ENCODE measurements at places on chromosomes 3 and 15. TPM values are rescaled to one million over a fixed set of nuclear protein-coding genes. Genes with fewer than 3 reads are reported as not detected.

DNA sequence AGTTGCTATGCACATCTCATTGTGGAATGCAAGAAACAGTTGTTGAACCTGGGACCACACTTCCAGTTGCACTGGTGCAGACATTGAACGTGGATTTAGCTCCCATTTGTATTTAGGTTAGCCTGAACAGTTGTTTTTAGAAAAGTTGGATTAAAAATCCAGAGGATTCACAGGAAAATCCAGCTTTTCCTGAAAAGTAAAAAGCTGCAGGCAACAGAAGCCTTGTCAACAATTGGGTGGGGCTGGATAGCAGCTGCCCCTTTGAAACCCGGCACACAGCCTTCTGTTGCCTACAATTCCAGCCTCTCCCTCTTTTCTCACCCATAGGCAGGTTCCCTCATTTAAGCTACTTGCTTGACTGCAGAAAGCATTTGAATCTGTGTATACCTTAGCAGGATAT, 165.3 kb upstream of the TBL1XR1 start:
- peaks cover 30% of the 10 kb centered on the region for H3K4me1 ChIP-seq
- H3K4me3 ChIP-seq: no peak overlapping the region
- H3K27ac ChIP-seq: no peak overlapping the region

- no peaks in the 10 kb centered on the region for H3K27me3 ChIP-seq
- no peak overlapping the region for H3K4me3 ChIP-seq
- no peaks in the 10 kb centered on the region for H3K4me1 ChIP-seq
- DNase-seq: no peak
These were observed 58.6 kb downstream of the MAP2K5 start for GRCh38 chr15:67601073-67601472.

DNA sequence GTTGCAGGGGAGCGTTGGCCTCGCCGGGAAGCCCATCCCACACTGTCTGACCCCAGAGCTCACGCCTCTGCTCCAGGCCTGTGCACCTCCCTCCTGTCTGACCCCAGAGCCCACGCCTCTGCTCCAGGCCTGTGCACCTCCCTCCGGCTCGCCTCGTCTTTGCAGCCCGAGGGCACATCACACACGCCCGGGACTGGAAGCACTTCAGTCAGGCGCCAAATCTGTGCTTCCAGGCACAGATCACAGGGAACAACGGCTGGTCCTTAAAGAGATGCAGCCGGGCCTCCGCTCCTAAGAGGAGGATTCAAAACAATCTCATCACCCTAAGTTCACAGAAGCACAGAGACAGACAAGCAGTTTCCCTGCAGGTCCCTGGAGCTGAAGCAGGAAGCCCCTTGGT, 103.0 kb upstream of the RPL32 start:
- H3K27me3 ChIP-seq: no peaks in the 10 kb centered on the region
- no peak overlapping the region for H3K4me3 ChIP-seq
- H3K27ac ChIP-seq: no peak overlapping the region
- no peaks in the 10 kb centered on the region for H3K36me3 ChIP-seq
- no peak for DNase-seq

DNA sequence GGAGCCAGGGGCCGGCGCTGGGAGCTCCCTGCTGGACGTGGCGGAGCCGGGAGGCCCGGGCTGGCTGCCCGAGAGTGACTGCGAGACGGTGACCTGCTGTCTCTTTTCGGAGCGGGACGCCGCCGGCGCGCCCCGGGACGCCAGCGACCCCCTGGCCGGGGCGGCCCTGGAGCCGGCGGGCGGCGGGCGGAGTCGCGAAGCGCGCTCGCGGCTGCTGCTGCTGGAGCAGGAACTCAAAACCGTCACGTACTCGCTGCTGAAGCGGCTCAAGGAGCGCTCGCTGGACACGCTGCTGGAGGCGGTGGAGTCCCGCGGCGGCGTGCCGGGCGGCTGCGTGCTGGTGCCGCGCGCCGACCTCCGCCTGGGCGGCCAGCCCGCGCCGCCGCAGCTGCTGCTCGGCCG, 1.5 kb downstream of the SMAD6 start:
- no peaks in the 10 kb centered on the region for H3K27me3 ChIP-seq
- no peaks in the 10 kb centered on the region for H3K36me3 ChIP-seq

DNA sequence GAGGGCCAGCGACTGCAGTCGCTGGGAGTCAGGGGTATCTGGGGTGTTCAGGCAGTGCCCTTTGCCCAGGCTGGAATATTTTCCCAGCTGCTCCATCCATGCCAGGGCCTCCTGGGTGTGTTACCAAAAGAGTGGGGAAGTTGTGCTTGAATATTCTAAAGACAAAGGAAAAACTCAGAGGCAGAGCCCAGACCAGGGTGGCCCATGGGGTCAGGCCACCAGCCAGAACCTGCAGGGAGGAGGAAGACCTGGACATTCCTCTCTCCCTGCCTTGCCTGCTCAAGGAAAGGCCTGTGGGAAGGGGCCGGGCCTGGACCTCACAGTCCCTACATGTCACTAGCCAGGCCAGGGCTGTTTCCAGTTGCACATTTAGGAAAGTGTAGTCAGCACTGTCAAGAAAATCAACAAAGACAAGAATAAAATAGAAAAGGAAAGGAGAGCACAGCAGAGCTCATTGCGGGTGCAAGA, 16.0 kb upstream of the KLF15 start:
- peaks cover 47% of the 10 kb centered on the region for H3K4me1 ChIP-seq
- H3K27ac ChIP-seq: peak overlapping the region; percentile 69
- no peaks in the 10 kb centered on the region for H3K27me3 ChIP-seq
- no peak for DNase-seq
- H3K4me3 ChIP-seq: no peak overlapping the region

DNA sequence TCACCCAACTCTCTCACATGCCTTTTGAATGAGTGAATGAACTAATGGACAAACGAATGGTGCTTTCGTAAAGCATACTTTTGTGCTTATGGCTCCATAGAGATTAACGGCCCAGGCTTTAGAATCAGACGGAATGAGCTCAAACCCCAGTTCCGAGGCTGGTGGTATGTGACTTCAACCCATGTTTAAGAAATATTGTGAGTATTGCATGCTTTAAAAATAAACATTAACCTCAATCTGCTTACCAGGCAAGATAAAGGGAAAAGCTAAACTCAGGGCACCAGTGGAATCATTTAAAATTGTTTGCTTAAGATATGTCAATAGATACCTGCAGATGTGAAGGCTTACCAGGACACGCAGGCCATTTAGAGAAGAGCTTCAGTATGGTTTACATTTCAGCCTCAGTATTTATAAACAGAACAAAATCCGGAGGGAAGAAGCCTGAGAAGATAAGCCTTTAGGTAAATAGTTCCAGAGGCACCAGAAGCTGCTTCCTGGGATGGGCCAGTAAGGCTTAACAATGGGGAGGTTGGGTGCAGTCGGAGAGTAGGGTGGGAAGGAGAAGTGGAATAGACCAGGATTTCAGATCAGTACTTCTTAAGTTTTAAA, 186.4 kb downstream of the ADAMTS9 start:
- no peak overlapping the region for H3K27ac ChIP-seq
- H3K4me3 ChIP-seq: no peak overlapping the region
- no peaks in the 10 kb centered on the region for H3K4me1 ChIP-seq
- no peak for DNase-seq
- no peaks in the 10 kb centered on the region for H3K27me3 ChIP-seq

DNA sequence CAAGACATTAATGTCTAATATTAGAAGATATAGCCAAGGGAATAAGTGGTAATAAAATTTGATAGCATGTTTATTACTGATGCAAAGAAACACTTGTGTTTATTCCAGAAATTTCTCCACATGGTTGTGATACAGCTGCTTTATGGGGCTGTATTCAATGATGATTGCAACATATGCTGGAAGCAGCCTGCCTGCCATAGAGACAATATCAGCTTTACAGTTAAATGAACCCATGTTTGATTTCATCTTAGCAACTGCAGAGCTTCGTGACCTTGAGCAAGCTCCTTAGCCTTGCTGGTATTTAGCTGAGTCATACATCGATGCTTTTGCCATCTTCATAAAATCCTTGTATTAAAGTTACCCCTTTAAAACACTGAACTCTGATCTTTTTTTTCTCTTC, 168.1 kb upstream of the STAC start:
- H3K4me3 ChIP-seq: no peak overlapping the region
- H3K4me1 ChIP-seq: no peaks in the 10 kb centered on the region
- DNase-seq: no peak
- no peaks in the 10 kb centered on the region for H3K36me3 ChIP-seq

GRCh38 chr15:80105595-80105994, 46.1 kb downstream of the ZFAND6 start:
- H3K27ac ChIP-seq: no peak overlapping the region
- no peak overlapping the region for H3K4me3 ChIP-seq
- no peak for DNase-seq
- H3K4me1 ChIP-seq: peaks cover 37% of the 10 kb centered on the region

GRCh38 chr15:76930831-76931396, 635 bp upstream of the RCN2 start:
- no peaks in the 10 kb centered on the region for H3K27me3 ChIP-seq
- H3K27ac ChIP-seq: peak overlapping the region; percentile 81
- no peak for DNase-seq
- H3K4me1 ChIP-seq: peaks cover 12% of the 10 kb centered on the region
- peaks cover 35% of the 10 kb centered on the region for H3K36me3 ChIP-seq
- peak overlapping the region; percentile 77 for H3K4me3 ChIP-seq

DNA sequence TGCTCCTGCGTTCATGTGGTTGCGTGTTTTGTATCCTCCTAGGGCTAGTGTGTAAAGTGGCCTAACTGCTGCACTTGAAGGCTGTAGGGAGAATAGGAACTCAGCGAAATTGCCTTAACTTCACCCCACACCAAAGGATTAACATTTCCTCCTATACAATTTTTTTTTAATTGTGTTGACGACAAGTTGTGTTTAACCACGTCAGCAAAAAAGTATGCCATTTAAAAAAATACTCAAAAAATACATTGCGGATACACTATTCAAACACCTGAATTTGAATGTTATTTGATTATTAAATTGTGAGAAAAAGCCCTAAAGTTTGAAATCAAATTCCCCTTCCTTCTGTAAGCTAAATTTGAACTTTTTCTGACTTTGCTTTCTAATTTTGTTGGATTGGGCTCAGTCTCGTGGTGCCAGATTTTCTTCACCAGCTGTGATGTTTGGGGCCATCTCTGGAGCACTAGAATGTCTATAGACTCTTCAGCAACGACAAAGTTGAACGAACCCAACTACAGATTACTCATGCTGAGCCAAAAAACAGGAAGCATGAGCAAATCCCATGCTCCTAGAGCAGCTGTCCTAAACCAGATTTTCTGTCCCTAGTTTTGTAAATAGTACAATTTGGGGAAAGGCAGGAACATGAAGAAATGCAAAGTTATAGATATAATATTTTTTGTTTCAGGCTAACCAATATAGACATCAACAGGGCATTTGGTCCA, 8.1 kb upstream of the SLC9A9 start:
- H3K27ac ChIP-seq: no peak overlapping the region
- no peaks in the 10 kb centered on the region for H3K4me1 ChIP-seq
- H3K27me3 ChIP-seq: no peaks in the 10 kb centered on the region

The ATP2B2 gene
- total RNA-seq: 4.0 TPM

The HHATL gene
- total RNA-seq: 157 TPM

The GFM1 gene
- 71.1 TPM for total RNA-seq

The ECT2 gene
- 4.5 TPM for total RNA-seq
